Naive thymus-derived CD4-positive, alpha-beta T cell (primary cell): ENCODE measurements at places on chromosomes 4 and X. TPM values are rescaled to one million over a fixed set of nuclear protein-coding genes. Genes with fewer than 3 reads are reported as not detected.
A peak's percentile ranks its signal among the peaks of the same experiment; 100 is the strongest.

- peaks cover 6% of the 10 kb centered on the region for H3K4me1 ChIP-seq
- H3K36me3 ChIP-seq = no peaks in the 10 kb centered on the region
- peak; percentile 46 for DNase-seq
- H3K4me3 ChIP-seq = peak overlapping the region; percentile 67
- H3K27ac ChIP-seq = peak overlapping the region; percentile 79
- no peaks in the 10 kb centered on the region for H3K27me3 ChIP-seq
Observed at GRCh38 chrX:154411981-154412340, 622 bp downstream of the TAFAZZIN start.

- no peak overlapping the region for H3K27ac ChIP-seq
- DNase-seq = no peak
- H3K4me1 ChIP-seq = no peaks in the 10 kb centered on the region
- peaks cover 3% of the 10 kb centered on the region for H3K27me3 ChIP-seq
Observed at GRCh38 chr4:87872028-87872427, 39.3 kb downstream of the MEPE start.

GRCh38 chr4:65737672-65738071 lies 67.4 kb upstream of the EPHA5 start:
- H3K27me3 ChIP-seq = no peaks in the 10 kb centered on the region
- H3K27ac ChIP-seq = no peak overlapping the region
- H3K36me3 ChIP-seq = no peaks in the 10 kb centered on the region
- H3K4me1 ChIP-seq = no peaks in the 10 kb centered on the region
- H3K4me3 ChIP-seq = no peak overlapping the region

DNA sequence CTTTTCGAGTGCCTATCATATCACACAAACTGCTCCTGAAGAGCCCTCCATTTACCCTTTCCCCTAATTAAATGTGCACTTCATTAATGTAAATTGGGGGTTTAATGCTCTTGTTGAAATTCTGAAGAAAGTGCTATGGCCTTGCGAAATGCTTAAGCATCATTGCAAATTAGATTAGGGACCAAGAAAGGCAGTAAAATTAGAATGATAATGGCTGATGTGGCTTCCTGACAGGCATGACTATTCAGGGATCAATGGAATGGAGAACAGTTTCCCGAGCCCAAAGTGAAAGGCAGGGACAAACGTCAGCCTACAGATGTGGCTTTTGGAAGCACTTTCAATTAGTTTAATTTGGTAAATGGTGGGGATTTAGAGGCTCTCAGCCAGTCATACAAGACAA lies 120.1 kb downstream of the NKX6-1 start:
- H3K4me3 ChIP-seq = no peak overlapping the region
- H3K27me3 ChIP-seq = no peaks in the 10 kb centered on the region
- H3K4me1 ChIP-seq = no peaks in the 10 kb centered on the region
- H3K27ac ChIP-seq = no peak overlapping the region
- H3K36me3 ChIP-seq = no peaks in the 10 kb centered on the region

- DNase-seq = no peak
- no peak overlapping the region for H3K27ac ChIP-seq
- H3K4me3 ChIP-seq = no peak overlapping the region
- H3K4me1 ChIP-seq = no peaks in the 10 kb centered on the region
Observed at GRCh38 chr4:20299515-20299914, 47.8 kb downstream of the SLIT2 start.

- no peak overlapping the region for H3K27ac ChIP-seq
- no peak for DNase-seq
- H3K27me3 ChIP-seq = no peaks in the 10 kb centered on the region
Observed at GRCh38 chr4:153215921-153216320, 11.7 kb downstream of the TRIM2 start.

GRCh38 chr4:15777697-15778288 lies 335 bp upstream of the CD38 start:
- H3K27ac ChIP-seq = peak overlapping the region; percentile 65
- H3K4me1 ChIP-seq = peaks cover 12% of the 10 kb centered on the region
- no peak for DNase-seq
- H3K4me3 ChIP-seq = peak overlapping the region; percentile 71
- no peaks in the 10 kb centered on the region for H3K27me3 ChIP-seq

GRCh38 chrX:148161701-148162100 lies 180.6 kb downstream of the FMR1NB start:
- no peak overlapping the region for H3K27ac ChIP-seq
- no peaks in the 10 kb centered on the region for H3K36me3 ChIP-seq
- no peaks in the 10 kb centered on the region for H3K4me1 ChIP-seq
- H3K4me3 ChIP-seq = no peak overlapping the region

GRCh38 chr4:128854433-128854832 lies 44.9 kb downstream of the JADE1 start:
- H3K4me1 ChIP-seq = peaks cover 18% of the 10 kb centered on the region
- peaks cover 88% of the 10 kb centered on the region for H3K36me3 ChIP-seq
- DNase-seq = peak; percentile 21

DNA sequence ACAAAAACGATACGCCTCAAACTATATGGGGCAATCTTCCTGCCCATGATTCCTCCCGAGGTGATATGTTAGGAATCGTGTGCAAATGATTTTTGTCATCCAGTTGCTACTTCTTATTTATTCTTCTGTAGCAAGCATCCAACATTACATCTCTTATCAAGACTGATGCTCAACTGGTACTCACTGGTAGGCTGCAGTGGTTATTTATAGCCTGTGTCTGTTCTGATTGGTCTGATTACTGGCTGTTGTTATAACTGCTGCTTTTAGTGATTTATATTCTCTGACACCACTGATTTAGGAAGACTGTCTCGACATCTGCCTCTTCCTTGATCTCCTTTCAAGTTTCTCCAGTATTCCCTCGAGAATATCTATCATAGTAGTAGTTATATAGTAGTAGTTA lies 165.8 kb downstream of the LARP7 start:
- no peaks in the 10 kb centered on the region for H3K4me1 ChIP-seq
- no peaks in the 10 kb centered on the region for H3K36me3 ChIP-seq
- no peak overlapping the region for H3K4me3 ChIP-seq
- DNase-seq = no peak

DNA sequence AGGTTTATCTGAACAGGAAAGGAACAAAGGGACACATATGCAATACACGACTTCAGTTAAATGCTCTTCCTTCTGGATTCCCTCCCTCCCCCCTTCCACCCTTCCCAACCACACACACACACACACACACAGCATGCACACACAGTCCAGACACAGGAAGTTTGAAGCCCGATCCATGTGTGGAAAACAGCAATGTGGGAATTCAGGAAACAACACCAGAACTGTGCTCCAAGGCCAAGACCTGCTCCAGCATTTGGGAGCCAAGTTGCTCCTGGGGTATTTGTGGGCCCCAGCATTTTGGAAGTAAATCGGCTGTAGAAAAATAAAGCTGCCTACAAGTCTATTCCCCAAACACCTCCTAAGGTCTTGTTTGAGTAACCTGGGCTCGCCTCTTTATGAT lies 5.6 kb upstream of the AMOT start:
- no peak overlapping the region for H3K27ac ChIP-seq
- no peak overlapping the region for H3K4me3 ChIP-seq
- no peaks in the 10 kb centered on the region for H3K36me3 ChIP-seq
- no peaks in the 10 kb centered on the region for H3K27me3 ChIP-seq

DNA sequence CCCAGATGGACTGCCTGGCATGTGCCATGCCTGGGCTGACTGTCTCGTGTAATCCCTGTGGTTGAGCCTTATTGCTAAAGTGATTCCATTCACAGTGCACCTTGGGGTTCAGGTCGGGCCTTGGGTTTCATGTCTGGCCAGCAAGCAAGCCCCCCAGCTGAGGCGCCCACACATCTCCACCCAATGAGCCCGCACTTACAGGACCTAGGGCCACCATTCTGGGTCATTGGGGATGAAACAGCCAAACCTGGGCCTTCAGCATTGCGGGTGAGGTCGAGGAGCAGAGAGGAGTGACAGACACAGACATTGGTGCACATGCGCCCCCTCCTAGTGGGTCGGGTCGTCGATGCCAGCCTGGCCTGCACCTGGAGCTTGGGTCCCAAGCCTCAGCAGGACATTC lies 21.3 kb upstream of the WFS1 start:
- no peaks in the 10 kb centered on the region for H3K4me1 ChIP-seq
- H3K4me3 ChIP-seq = no peak overlapping the region
- H3K27ac ChIP-seq = no peak overlapping the region
- H3K27me3 ChIP-seq = no peaks in the 10 kb centered on the region

- H3K27ac ChIP-seq = peak overlapping the region; percentile 87
- H3K27me3 ChIP-seq = no peaks in the 10 kb centered on the region
- H3K4me3 ChIP-seq = peak overlapping the region; percentile 55
- no peaks in the 10 kb centered on the region for H3K36me3 ChIP-seq
Observed at GRCh38 chrX:120604361-120604782, 471 bp downstream of the MCTS1 start.

- H3K27me3 ChIP-seq = no peaks in the 10 kb centered on the region
- H3K4me1 ChIP-seq = no peaks in the 10 kb centered on the region
- H3K4me3 ChIP-seq = no peak overlapping the region
- H3K36me3 ChIP-seq = no peaks in the 10 kb centered on the region
- no peak overlapping the region for H3K27ac ChIP-seq
Observed at GRCh38 chr4:187046471-187046870, 322.8 kb upstream of the FAT1 start.

GRCh38 chr4:77156533-77156911 lies 485 bp upstream of the CCNG2 start:
- peak; percentile 100 for DNase-seq
- peaks cover 10% of the 10 kb centered on the region for H3K4me1 ChIP-seq
- peak overlapping the region; percentile 85 for H3K27ac ChIP-seq
- peak overlapping the region; percentile 99 for H3K4me3 ChIP-seq
- H3K36me3 ChIP-seq = no peaks in the 10 kb centered on the region

DNA sequence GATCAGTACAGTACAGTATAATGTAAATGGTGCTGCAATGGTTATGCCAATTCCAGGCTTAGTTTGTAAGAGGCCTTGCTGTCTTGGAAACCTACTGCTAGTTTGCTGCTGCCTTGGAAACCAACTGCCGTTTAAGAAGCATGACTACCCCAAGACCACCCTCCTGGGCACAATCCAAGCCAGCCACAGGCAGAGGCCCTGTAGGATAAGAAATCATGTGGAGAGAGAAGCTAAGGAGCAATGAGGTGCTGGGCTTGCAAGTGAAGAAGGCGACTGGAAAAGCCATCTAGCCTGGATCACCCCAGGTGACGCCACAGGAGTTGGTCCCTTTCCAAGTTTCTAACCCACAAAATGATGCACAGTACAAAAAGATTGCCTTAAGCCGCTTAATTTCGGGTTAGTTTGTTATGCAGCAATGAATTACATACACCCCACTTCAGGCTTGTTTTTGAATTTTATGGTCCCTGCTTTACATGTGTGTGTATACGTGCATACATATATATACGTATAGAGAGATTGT lies 16.9 kb downstream of the ZFP42 start:
- no peaks in the 10 kb centered on the region for H3K4me1 ChIP-seq
- H3K27ac ChIP-seq = no peak overlapping the region
- DNase-seq = no peak
- H3K27me3 ChIP-seq = no peaks in the 10 kb centered on the region

DNA sequence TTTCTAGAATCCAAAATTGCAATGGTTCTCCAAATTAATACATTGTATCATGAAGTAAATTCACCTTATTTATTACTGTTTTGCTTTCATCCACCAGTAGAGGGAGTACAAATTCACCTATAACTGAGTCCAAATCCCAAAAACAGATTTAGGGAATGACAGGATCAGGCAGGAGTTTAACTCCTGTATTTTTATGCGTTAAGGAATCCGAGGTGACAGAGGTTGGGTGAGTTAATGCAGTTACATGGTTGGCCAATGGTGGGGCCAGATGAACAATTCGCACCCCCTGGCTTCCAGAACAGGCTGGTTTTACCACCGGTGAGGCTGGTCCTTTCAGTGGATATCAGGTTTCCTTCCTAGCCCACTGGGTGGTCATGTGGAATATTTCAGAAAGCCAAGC lies 82.4 kb downstream of the MTNR1A start:
- no peak overlapping the region for H3K27ac ChIP-seq
- H3K4me3 ChIP-seq = no peak overlapping the region
- no peaks in the 10 kb centered on the region for H3K4me1 ChIP-seq
- H3K36me3 ChIP-seq = no peaks in the 10 kb centered on the region

GRCh38 chr4:41452484-41453225 lies 85.3 kb upstream of the LIMCH1 start:
- no peaks in the 10 kb centered on the region for H3K4me1 ChIP-seq
- DNase-seq = no peak
- no peaks in the 10 kb centered on the region for H3K36me3 ChIP-seq
- H3K4me3 ChIP-seq = no peak overlapping the region
- H3K27ac ChIP-seq = no peak overlapping the region

GRCh38 chrX:21990832-21991231 lies 41.3 kb upstream of the PHEX start:
- H3K27ac ChIP-seq = no peak overlapping the region
- no peak for DNase-seq
- no peaks in the 10 kb centered on the region for H3K36me3 ChIP-seq
- H3K4me3 ChIP-seq = no peak overlapping the region
- no peaks in the 10 kb centered on the region for H3K4me1 ChIP-seq

DNA sequence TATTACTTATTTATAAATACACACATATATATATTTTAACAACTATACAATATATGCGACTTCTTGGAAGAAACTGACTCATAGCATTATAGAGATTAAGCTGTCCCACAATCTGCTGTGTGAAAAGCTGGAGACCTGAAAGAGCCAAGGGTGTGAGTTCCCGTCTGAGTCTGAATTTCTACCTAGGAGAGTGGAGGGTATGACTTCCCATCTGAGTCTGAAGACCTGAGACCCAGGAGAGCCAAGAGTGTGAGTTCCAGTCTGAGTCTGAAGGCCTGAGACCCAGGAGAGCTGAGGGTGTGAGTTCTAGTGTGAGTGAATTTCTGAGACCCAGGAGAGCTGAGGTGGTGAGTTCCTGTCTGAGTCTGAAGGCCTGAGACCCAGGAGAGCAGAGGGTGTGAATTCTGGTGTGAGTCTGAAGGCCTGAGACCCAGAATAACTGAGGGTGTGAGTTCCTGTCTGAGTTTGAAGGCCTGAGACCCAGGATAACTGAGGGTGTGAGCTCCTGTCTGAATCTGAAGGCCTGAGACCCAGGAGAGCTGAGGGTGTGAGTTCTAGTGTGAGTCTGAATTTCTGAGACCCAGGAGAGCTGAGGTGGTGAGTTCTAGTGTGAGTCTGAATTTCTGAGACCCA lies 8.9 kb upstream of the P2RY8 start:
- peak; percentile 3 for DNase-seq
- peaks cover 1% of the 10 kb centered on the region for H3K4me1 ChIP-seq
- H3K27me3 ChIP-seq = no peaks in the 10 kb centered on the region
- no peaks in the 10 kb centered on the region for H3K36me3 ChIP-seq

- no peaks in the 10 kb centered on the region for H3K36me3 ChIP-seq
- no peak overlapping the region for H3K4me3 ChIP-seq
- no peaks in the 10 kb centered on the region for H3K4me1 ChIP-seq
- no peaks in the 10 kb centered on the region for H3K27me3 ChIP-seq
Observed at GRCh38 chrX:132986556-132986955, 28.1 kb upstream of the HS6ST2 start.

GRCh38 chr4:4985844-4986243 lies 33.4 kb downstream of the CYTL1 start:
- DNase-seq = no peak
- H3K4me1 ChIP-seq = no peaks in the 10 kb centered on the region
- no peak overlapping the region for H3K4me3 ChIP-seq
- H3K27me3 ChIP-seq = no peaks in the 10 kb centered on the region
- no peaks in the 10 kb centered on the region for H3K36me3 ChIP-seq

DDX53 gene
- total RNA-seq = not detected

KLB gene
- total RNA-seq = not detected

CCSER1 gene
- total RNA-seq = 1.9 TPM

FSTL5 gene
- total RNA-seq = not detected

TCEANC gene
- total RNA-seq = 5.0 TPM

BEX1 gene
- 1.5 TPM for total RNA-seq

UTP3 gene
- 43.3 TPM for total RNA-seq
